ENCODE measurements at places on chromosomes 3 and 15.

GRCh38 chr3:39501059-39501458 is 33.6 kb downstream of the MOBP start:
- no peak for DNase-seq

- DNase-seq = peak; percentile 31
Measured at GRCh38 chr3:9826815-9827573, 16.8 kb downstream of the RPUSD3 start.

GRCh38 chr3:8183627-8184026 is 318.0 kb upstream of the LMCD1 start:
- no peak for DNase-seq

DNA sequence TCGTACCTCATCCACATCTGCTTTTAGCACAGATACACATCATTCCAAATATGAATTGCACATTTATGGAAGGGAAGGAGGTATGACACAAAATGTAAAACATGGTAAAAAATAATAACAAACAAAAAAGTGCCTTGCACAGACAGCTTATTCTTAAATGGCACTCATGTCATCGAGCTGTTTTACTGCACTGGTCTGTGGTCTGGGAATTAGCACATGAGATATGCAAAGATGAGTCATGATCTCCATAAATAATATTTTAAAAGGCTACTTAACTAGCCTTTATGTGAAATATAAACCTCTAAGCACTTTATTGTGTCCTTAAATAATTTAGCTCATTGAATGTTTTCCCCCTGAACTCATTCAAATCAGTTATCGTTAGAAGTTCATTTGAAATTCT is 142.2 kb upstream of the ZNF385D start:
- peak; percentile 58 for DNase-seq

DNA sequence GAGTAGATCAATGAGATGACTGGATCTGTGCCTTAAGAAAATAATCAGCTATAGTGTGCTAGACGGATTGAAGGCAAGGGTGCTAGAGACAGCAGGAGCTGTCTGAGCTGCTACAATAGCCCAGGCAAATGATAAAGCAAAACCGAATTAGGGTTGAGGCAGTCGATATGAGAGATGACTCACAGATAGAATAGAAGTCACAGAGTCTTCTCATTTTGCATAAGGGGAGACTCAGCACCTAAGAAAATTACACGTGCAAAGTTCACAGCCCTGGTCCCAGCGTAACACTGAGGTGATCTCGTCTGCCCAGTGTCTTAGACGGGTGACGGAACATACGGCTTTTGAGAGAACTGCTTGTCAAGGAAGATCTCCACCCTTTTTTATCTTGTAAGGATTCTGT is 11.6 kb downstream of the LPP start:
- peak; percentile 28 for DNase-seq

- peak; percentile 60 for DNase-seq
Measured at GRCh38 chr15:67472957-67473356, 48.0 kb upstream of the C15orf61 start.

- no peak for DNase-seq
Measured at GRCh38 chr3:124895756-124896155, 8.6 kb upstream of the ITGB5 start.

DNA sequence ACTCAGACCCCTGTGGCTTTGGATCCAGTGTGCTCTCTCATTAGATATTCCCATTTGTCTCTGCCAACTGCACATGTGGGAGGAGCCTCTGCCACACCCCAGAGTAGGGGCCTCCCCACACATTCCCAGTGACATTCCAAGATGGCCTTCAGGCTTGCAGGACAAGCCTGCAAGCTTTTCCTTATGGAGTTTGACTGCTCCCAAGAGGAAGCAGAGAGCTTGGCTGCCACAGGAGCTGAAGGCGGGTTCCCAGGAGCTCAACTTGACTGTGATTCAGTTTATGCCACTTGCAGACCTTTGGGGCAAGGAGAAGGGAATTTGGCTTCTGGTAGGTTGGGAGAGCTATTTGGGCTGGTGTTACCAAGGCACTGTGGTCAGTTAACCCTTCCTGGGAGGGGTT is 22.5 kb upstream of the EPHB1 start:
- no peak for DNase-seq

- peak; percentile 56 for DNase-seq
Measured at GRCh38 chr15:23038726-23039142, 635 bp downstream of the TUBGCP5 start.

DNA sequence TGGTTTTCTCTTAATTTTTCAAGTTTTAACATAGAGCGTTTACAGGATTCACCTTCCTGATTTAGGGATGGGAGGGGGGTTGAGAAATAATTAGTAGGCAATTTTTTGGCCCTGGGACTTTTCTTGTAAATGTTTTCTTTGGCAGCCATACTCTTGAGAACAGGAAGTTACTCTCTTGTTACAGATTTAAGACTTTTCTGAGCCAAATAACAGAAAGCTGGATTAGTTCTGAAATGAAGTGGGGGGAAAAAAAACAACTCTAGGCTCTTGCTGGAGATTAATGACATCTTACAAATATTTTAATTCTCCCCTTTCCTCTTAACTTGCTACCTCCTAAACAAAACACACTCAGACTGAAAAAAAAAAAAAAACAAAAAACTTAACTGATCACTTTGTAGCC is 13.8 kb upstream of the POLR2M start:
- peak; percentile 62 for DNase-seq

GRCh38 chr3:149393345-149394160 is 16.1 kb upstream of the TM4SF1 start:
- DNase-seq = peak; percentile 81

DNA sequence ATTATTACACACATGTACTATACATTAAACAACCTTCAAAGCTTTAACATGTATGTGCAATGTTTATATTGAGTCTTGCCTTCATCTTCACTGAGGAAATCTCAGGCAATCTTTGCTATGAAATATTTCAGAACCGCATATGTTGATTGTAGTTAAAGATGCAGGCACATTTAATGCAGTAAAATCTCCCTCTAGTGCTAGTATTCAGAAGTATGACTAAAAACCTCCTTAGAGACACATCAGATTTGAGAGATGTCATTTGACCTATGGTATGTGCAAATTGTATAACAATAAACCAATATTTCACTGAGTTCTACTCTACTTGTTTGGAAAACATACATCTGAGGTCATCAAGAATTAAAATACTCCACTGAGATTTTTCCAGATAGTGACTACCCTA is 123.8 kb upstream of the C15orf61 start:
- no peak for DNase-seq

DNA sequence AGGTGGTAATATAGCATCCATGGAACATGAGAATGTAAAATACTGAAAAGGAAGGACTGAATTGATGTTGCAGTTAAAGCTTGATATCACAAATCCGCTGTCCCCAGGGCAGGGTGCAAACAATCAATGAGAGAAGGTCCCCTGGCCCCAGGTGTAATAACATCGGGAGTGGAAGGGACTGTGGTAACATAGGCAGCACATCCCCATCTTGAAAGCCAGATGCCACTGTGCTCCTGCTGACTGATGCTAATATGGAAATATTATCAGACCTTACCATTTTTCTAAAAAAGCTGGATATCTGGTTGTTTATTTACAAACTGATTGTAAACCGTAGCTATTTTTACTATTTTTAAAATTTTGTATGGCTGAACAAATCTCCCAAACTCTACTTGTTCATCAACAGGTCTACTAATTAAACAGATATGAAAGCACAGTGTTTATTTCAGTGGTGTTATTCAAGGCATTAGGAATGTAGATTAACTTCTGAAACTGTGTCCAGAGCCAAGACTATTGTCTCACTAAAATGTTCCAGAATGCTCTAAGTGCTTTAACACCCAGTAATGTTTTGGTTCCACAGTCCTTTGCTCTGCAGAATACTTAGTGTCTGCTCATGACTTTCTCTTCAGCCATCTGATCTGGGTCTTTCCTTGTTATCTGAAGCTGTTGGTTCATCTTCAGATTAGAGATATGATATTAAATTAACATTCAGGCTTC is 386.0 kb upstream of the RARB start:
- no peak for DNase-seq

GRCh38 chr15:26934848-26935247 is 36.1 kb upstream of the GABRG3 start:
- no peak for DNase-seq

DNA sequence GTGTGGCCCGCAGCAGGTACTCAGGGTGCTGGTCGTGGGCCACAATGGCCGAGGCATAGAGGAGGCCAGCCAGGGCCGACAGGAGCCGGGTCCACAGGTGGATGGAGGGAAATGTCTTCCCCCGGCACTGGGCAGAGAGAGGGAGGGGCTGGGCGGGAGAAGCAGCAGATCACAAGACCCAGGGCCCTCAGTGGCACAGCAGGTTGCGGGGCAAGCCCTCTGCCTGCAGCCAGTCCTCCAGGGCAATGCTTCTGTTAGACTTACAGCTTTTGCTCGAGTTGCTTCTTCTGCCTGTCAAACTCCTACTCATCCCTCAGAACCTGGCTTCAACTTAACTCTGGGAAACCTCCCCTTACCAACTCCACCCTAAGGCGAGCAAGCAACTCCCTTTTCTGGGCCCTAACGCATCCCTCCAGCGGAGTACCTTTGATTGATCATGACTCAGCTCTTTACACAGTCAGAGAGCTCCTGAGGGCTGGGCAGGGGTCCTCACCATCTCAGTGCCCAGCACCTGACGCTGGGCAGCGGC is 16.0 kb downstream of the TMEM44 start:
- no peak for DNase-seq

- DNase-seq = peak; percentile 56
Measured at GRCh38 chr3:67946436-67946835, 292.0 kb upstream of the SUCLG2 start.

GRCh38 chr3:101536266-101536665 is 23.3 kb upstream of the SENP7 start:
- DNase-seq = no peak

DNA sequence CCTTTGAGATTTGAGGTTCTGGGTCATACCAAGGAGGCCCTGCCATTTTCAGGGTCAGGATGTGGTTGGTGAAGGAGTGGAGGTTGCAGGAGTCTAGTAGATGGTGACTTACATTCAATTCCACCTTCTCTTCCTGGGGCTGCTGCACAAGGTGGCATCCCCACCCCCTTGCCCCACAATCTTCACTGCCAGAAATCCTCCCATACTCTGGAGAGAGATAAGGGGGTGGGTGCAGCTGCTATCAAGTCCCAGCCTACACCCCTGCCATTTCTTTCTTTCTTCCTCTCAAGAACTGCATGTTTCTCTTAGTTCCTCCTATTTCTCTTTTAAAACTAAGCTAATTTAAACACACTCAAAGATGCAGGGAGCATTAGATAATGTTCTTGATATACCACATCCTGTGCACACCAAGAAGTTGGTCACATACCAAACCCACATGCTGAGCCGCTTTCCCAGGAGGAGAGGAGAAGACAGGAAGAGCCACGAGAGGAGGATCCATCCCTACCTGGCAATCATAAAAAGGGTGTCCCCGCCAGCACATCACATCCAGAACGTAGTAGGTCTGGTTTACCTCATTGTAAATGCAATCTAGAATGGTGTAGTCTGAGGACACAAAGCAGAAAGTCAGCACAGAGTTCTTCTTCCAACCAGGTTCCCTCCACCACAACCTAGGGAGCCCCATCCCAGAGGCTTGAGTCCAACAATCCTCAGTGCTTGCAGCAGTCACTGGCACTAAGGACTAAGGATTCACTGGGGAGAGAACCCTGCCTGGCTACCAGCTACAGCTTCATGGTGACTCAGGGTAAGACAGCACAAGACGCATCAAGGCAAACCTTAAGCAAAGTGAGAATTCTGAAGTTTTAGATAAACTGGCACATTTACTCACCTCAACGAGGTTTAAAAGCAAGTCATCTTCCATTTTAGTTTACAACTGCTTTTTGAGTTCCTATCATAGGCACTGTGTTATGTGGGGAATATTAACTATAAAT is 18.5 kb downstream of the SNUPN start:
- peak; percentile 53 for DNase-seq

- DNase-seq = peak; percentile 7
Measured at GRCh38 chr15:94584833-94585244, 353.5 kb downstream of the MCTP2 start.

- DNase-seq = peak; percentile 17
Measured at GRCh38 chr15:61337541-61337940, 108.4 kb upstream of the RORA start.

DNA sequence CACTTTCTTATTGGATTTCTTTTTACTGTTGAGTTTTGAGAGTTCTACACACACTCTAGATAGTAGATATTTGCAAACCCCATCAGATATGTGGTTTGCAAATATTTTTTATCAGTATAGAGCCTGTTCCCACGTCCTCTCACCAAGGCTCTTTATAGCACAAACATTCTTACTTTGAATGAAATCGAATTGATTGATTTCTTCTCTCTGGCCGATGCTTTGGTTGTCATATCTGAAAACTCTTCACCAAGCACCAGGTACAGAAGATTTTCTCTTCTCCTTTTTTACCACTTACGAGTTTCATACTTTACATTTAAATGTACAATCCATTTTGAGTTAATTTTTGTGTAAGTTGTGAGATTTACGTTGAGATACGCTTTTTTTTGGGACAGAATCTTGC is 163.4 kb downstream of the PTPRG start:
- DNase-seq = no peak

DNA sequence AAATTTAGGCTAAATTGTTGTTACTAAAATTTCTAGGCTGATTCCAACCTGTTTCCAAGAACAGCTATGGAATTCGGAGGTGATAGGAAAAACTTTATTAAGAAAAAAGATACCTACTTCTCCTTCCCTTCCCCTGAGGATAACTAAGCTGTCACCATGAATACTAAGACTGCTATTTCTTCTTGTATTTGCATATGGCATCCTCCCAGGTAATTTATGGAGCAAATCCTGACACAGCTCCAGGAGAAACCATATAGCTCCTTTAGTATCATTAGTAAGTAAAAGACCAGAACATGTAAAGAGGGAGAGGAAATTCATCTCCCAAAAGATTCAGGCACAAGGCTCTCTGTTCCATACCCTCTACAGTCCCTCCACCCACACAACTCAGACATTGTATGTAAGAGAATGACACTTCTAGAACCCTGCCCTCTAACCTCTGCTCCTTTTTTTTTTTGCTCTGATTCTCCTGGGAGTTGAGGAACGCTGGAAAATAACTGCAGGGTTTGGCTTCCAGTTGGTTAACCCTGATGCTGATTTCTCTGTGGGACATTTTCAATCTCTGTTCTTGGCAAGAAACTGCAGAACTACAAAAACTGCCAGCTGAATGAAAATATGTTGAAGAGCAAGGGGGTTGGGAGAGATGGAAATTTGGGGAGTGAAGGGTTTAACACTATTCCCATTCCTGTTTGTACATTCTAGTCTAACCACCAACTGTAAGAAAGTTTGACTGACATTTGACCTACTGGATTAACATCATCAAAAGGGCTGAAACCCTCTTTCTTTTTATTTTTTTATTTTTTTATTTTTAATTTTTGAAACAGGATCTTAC is 14.2 kb upstream of the MAGI1 start:
- DNase-seq = peak; percentile 56

All from fibroblast of skin of right biceps (primary cell).